ENCODE measurements at places on chromosomes 12 and 14.

DNA sequence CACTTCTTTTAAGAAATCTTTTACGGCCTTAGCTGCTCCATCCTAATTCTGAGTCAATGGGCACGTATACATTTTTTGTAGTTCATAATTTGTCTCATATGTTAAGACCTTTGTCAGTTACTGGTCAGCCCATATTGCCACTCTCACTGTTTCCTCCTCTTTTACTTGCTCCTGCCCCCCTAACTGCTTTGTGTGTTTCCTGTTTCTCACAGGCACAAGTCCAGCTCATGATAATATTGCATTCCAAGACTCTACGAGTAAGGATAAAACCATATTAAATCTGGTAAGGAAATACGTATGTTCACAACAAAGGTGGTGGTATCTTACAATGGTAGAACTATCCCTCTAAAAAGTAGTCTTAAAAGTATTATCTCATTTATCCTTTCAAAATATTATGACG is 111.7 kb downstream of the DNAI7 start:
- DNase-seq = no peak

- no peak for DNase-seq
Observed at GRCh38 chr12:90086281-90086680, 377.6 kb upstream of the ATP2B1 start.

GRCh38 chr14:93949511-93950075 is 22.4 kb downstream of the FAM181A start:
- DNase-seq = no peak

- no peak for DNase-seq
Observed at GRCh38 chr14:42013559-42013958, 406.9 kb downstream of the LRFN5 start.

DNA sequence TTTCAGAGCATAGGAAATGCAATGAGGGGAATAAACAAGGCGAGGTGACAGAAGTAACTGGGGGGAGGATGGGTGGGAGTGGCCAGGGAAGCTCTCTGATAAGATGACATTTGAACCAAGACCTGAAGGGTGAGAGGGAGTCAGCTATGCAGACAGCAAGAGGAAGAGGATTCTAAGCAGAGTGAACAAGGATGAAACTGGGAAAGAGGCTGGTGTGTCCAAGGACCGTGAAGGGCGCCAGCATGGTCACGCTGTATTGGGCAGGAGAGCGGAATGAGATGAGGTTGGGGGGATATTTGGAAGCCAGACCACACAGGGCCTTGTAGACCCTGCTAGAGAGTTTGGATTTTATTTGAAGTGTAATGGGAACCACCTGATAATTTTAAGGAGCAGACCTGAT is 10.5 kb upstream of the PPP1R1A start:
- no peak for DNase-seq
